Activated CD4-positive, alpha-beta T cell treated with anti-CD3 and anti-CD28 coated beads, Interleukin-2, amount 50 U/mL, for 4 hours (primary cell): ENCODE measurements at places on chromosomes 16 and 17.
A peak's percentile ranks its signal among the peaks of the same experiment; 100 is the strongest.

DNA sequence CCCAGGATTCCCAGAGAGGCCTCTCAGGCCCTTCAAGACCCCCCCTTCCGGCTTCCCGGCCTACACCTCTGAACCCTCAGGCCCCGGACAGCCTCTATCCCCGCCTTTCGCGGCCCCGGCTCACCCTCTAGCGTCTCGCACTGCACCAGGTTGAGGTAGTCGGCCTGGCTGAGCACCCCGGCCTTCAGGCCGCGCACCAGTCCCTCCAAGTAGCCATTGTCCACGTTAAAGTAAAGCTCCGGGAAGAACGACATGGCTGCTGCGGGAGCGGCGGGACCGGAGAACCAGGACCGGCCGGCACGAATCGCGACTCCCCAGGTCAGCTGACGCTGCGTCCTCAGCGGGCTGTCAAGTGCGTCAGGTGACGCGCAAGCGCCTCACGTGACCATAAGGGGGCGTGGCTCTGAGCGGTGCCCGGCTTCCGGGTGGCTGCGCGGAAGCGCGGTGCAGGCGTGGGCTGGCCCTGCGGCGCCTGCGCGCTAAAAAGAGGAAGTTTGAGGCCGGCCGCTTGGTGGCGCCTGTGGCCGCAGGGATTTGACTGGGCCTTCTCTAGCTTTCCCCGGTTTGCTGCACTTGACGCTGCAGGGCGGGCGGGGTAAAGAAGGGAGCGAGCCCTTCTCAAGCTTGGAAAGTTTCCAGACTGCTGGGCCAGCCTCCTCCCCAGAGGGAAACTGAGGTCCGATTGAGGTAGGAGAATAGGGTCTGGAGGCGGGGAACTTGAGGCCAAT lies at the start of gene ATP6V0D1:
TSS of gene ATP6V0D1 (minus strand) at position 325 of the 728 bp plus-strand sequence. CDS start at position 254, 71 bp downstream.
- DNase-seq: peak; percentile 98

DNA sequence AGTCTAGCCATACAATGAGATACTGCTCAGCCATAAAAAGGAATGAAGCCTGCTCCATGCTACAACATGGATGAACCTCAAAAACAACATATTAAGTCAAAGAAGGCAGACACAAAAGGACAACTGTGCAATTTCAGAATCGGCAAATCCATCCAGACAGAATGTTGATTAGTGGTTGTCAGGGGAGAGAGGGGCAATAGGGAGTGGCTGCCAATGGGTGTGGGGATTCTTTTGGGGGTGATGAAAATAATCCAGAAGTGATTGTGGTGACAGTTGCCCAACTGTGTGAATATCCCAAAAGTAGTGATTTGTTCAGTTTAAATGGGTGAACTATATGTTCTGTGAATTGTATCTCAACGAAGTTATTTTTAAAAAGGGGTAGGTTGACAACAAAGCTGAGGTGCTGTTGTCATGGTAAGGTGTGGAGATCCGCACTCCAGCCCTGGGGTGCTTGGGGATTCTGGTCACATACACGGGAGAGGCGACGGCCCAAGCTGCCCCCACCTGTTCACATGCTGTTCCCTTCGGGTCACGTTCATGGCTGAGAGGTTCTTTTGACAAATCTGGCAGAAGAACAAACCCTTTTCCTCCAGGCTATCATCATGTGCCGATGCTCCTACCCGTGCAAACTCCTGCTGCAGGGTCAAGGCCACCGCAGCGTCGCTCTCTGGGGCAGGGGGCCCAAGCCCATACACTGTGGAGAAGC lies 9.6 kb downstream of the SLX4 start:
- no peak for DNase-seq

GRCh38 chr17:65371702-65372101 lies 189.7 kb downstream of the AXIN2 start:
- no peak for DNase-seq

- DNase-seq: no peak
Observed at GRCh38 chr16:66099306-66099705, 267.2 kb upstream of the CDH5 start.

DNA sequence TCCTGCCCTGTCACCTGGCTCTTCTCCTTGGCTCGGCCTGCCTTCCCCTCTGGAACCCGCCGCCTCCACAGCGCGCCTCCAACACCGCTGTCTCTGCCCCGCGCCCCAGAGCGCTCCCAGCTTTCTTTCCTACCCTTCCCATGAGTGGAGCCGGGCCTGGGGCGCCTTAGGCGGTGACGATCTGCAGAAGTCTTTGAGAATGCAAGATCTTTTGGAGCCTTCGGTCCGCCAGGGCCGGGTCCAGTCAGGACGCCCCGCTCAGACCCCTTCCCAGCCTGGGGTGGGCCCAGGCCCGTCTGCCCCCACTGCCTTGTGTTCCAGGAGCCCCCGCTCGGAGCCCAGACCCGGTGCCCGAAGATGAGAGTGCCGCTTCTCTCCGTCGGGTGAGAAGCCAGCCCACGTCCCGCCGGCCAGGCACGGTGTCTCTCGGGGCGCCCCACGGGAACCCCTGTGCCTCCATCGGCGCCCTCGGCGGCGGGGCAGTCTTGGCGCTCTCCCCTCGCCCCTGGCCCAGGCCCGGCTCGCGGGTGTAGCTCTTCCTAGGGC lies 40.0 kb downstream of the MRM1 start:
- DNase-seq: no peak

GRCh38 chr16:90048347-90048722 lies 28.8 kb downstream of the PRDM7 start:
- DNase-seq: no peak

DNA sequence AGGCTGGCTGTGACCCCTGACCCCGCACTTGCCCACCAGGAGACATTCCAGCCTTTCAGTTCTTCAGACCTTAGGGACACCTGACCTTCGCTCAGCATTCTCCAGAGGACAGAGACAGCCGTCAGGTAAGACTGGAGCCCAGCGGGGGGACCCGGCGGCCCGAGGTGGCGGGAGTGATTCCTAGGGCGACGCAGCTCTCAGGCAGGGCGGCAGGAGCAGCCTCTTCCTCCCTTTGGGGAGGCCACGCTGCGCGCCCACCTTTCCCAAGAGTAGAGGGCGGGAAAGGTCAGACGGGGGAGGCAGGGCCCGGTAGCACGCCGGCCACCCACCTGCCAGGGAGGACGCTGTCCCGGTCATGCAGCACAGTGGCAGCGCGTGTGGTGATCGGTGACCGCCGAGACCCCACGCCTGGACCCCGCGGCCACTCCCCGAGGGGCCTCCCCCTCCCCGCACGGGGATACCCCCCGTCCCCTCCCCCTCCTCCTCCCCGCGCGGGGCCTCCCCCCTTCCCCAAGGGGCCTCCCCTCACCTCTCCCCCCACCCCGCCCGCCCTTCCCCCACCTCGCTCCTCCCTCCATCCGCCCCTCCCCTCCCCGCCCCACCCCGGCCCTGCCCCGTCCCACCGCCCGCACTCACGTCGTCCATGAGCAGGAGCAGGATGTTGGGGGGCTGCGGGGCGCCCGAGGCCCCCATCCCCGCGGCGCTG lies 472 bp downstream of the GALNS start:
- no peak for DNase-seq

DNA sequence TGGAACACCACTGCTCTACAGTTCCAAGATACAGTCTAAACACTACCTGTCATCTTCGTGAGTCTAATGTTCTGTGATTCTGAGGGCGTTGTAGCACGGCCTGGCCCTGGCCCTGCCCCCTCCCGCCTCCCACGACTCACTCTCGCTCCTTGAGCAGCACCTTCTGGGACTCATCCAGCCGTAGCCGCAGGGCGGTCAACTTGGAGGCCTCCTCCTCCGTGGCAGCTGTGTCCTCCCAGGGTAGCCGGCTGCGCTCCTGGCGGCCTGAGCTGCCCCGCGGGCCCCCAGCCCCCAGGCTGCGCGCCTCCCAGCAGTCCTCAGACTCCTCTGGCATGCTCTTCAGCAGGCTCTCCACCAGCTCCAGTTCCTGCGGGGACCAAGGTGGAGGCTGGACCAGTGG lies 10.6 kb downstream of the CCDC102A start:
- no peak for DNase-seq

GRCh38 chr16:74735162-74735452 lies 34.4 kb upstream of the MLKL start:
- no peak for DNase-seq

DNA sequence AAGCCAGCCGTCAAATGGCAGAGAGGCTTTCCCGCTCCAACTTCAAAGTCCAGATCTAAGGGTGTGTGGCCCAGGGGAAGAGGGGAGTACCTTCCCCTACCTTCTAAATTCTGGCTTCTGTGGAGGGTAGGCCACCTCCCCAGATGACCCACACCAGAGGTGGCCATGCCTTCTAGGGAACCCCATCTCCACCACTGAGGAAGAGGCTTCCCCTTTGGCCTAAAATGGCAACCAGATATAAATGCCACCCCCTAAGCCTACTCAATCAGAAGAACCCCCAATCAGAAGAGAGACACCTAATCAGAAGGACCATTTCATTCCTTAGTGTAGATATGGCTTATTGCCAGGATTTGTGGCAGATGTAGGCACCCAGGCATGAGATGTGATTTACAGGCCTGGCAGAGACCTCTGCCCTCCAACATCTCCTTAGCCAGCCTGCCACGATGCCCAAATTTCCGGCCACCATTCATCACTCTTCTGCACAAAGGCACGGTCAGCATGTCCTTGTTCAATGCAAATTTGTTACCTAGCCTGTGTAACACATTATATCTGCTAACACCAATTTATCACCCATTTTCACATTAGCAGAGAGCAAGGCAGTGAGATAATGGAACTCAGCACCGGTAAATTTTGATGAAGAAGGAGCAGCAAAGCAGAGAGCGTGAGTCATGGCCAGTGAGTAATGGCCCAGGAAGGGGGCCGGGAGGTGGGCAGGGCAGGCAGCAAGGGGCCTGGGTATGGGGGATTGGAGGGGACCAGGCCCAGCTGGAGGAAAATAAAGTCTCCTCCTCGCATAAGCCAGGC lies 1.2 kb upstream of the MGAT5B start:
- DNase-seq: no peak

DNA sequence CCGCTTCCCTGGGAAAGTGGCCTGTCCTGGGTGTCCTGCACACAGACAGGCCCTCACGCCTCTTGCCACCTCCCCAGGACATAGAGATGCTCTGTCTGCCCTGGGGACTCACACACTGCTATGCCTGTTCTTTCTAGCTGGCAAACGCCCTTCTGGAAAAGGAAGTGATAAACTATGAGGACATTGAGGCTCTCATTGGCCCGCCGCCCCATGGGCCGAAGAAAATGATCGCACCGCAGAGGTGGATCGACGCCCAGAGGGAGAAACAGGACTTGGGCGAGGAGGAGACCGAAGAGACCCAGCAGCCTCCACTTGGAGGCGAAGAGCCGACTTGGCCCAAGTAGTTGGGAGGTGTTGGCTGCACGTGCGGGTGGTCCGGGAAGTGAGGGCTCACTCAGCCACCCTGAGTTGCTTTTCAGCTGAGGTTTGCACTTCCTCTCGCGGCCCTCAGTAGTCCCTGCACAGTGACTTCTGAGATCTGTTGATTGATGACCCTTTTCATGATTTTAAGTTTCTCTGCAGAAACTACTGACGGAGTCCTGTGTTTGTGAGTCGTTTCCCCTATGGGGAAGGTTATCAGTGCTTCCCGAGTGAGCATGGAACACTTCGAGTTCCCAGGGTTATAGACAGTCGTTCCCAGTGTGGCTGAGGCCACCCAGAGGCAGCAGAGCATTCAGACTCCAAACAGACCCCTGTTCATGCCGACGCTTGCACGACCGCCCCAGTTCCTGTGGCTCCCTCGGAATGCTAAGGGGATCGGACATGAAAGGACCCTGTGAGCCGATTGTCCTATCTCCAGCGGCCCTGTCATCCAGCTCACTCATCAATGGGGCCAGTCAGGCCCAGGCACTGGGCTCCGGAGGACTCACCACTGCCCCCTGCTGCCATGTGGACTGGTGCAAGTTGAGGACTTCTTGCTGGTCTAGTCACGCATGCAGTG lies 3.5 kb upstream of the RPL13 start:
- peak; percentile 88 for DNase-seq

DNA sequence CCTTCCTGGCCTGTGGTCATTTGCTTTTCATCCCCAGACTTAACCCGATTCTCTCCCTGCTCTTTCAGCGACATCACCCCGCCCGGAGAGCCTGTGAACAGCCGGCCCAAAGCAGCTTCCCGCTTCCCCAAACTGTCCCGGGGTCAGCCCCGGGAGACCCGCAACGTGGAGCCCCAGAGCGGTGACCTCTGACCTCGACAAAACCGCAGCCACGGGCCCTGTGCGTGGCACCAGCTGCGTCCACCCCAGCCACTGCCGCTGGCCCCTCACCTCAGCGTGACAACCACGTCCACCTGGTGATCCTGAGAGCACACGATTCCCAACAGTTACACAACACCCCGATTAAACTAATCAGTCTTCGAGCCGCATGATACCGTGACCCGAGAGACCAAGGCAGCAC lies 235.2 kb downstream of the CPPED1 start:
- DNase-seq: no peak

DNA sequence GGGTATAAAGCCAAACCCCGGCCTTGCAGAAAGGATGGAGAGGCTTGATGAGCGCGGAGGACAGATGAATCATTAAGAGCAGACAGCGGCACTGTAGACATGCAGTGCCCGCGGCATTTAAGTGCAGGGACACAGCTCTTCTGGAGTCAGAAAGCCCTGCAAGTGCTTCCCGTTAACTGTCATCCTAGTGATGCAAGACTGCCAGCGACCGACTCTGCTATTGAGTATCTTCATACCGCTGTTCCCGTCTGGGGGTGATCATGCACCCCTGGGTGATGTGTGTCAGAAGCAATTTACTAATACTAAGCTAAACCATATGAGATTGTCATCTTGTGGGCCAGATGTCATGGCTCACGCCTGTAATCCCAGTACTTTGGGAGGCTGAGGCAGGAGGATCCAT lies 101.0 kb downstream of the ABCC6 start:
- no peak for DNase-seq

DNA sequence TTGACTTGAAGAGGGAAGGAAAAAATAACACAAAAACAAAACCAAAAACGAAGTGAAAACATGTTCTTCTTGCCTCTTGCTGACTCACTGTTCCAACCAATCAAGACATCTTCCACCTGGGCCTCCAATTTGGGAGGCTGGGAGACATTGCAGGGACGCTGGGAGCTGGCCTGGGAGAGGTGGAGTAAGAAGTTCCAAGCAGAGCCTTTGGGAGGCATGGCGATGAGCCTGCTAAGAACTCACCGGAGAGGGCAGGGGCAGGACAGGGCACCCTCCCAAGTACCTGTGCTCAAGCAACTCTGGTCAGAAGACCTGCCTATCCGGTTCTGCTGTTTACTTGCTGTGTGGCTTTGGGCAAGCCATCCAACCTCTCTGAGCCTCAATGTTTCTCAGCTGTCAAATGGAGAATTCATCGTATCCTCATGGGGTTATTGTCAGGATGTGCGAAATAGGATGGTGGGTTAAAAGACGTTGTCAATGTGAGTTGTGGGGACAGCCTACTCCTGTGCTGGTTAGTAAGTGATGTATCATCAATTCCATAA lies 856 bp upstream of the GLP2R start:
- DNase-seq: no peak

GRCh38 chr17:5164436-5164835 lies 27.2 kb downstream of the ZNF594 start:
- no peak for DNase-seq

- DNase-seq: no peak
Observed at GRCh38 chr16:53726625-53727024, 22.7 kb downstream of the FTO start.

GRCh38 chr16:85832570-85833218 lies 33.2 kb downstream of the COX4I1 start:
- no peak for DNase-seq
